Pons (tissue), 1 donor: ENCODE measurements at places on chromosomes 7 and 10.

DNA sequence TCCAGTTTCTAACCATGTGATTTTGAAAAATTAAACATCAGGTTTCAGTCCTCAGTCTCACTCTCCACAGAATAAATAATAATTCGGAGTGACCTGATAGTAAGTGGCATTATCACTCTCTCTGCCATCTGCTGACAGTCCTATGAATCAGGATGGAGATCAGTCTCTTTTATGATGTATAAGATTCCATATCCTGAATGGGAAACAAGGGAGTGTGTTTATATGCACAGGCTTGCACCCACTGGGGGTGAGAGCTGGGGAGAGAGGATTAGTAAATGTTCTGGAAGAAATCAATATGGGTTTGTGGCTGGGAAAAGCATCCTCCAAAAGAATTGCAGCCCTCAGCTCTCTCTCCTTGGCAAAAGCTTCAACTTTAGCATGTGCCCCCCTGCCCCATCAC lies 45.3 kb downstream of the DGKI start:
- DNase-seq = no peak

DNA sequence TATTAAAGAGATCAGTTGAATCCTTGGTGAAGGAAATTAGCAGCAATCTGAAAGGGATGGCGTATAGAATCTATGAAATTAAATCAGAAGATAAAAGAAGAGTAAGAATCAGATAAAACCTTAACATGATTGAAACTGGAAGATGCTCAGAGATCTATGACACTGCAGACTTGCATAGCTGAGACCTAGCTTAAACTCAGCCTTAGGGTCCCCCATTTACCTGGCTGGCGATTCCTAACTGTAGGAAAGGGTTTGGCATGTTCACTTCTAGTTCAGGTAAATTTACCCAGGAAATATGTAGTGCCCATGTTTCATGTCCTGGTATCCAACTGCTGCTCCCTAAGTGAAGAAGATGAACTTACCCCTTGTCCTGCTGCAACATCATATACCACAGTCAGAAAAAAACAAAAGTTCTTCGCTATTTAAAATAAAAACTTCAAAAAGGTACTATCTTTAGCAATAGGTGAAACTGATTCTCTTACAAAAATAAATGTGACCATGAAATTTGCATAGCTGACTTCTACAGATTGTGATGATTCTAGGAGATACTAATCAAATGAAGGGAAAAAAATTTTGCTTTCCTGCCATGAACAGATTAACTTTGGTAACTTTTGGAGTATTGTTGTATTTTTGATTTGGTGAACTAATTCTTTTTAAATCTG lies 47.8 kb upstream of the TMEM243 start:
- no peak for DNase-seq

DNA sequence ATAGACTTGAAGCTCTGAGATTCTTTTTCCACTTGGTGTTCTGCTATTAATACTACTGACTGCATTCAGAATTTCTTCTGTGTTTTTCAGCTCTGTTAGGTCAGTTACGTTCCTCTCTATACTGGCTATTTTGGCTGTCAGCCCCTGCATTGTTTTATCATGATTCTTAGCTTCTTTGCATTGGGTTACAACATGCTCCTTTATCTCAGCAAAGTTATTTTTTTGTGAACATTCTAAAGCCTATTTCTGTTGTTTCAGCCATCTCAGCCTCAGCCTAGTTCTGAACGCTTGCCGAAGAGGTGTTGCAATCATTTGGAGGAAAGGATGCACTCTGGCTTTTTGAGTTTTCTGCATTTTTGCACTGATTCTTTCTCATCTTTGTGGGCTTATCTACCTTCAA lies 201.5 kb upstream of the GNAI1 start:
- DNase-seq = no peak

DNA sequence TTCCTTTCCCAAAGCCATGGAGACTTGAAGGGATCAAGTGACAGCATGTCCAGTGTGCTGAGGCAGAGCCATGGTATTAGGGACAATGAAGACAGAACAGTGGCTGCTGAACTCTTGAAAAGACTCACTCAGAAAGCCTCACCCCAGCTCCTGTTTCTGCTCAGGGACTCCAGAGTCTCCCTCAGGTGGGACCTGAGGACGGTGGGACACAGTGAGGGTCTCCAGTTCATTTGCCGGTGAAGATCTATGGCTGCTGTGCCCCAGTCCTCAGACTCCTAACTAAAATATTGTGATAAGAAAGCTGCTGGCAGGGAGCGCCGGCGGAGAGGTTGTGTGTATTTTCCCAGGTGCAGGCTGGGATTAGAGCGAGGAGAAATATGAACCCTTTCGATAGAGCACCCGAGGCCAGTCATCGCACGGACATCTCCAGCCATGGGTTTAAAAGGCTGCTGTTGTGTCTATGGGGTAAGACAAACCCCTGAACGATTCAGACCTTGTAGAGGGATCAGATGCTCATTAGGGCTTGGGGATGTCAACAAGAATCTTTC lies 57.2 kb downstream of the C7orf25 start:
- DNase-seq = no peak

DNA sequence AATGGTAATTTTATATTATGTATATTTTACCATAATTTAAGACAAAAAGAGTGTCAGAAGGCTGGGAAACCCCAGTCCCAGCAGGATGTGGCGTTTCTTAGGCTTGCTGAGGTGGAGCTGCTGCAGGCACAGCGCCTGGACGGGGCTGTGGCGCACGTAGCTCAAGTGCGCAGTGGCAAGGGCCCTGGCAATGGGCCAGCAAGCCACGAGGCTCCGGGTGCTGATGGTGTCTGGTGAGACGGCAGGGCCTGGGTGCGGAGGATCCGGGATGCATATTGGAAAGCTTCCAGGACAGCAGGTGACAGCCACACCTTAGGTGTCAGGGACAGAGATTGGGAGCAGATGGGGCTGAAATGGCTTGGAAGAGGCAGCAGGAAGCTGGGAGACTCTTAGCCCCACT lies 37.2 kb downstream of the CLEC2L start:
- DNase-seq = no peak

GRCh38 chr7:125934539-125934938 lies 1004.9 kb upstream of the POT1 start:
- no peak for DNase-seq

DNA sequence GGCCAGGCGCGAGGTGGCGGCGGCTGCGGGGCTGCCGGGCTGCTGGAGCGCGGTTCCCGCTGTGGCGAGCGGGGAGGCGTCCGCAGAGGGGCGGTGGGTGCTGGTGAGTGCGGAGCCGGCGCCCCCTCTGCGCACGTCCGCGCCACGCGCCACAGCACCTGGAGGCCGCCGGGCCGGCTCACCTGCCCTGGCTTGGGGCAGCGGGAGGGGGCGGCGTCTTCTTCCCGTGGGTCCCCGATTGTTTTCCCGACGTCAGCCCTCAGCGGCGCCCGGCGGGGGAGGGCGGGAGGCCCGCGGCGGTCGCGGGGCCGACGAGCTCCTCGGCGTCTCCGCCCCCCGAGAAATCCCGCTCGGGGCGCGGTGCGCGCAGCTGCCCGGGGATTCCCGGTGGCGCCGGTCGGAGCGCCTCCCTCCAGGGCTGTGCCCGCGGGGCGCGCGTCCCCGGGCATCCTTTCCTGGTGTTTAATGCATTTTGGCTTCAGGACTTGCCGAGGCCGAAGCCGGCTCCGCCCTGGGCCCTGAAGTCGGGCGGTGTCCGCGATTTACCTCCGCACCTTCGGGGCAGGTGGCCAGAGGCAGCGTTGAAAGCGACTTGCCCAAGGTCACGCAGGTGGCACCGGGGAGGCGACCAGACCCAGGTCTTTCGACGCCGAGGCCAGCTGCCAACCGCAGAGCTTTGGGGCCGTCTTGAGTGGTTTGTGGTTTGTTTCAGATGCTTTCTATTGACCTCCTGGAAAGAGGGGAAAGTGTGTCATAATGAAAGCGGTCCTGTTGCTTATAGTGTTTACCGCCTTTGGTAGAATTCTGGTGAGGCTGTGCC lies 561 bp downstream of the PLEKHA1 start:
- peak; percentile 20 for DNase-seq

GRCh38 chr7:139361523-139361922 lies 1.8 kb downstream of the LUC7L2 start:
- no peak for DNase-seq

DNA sequence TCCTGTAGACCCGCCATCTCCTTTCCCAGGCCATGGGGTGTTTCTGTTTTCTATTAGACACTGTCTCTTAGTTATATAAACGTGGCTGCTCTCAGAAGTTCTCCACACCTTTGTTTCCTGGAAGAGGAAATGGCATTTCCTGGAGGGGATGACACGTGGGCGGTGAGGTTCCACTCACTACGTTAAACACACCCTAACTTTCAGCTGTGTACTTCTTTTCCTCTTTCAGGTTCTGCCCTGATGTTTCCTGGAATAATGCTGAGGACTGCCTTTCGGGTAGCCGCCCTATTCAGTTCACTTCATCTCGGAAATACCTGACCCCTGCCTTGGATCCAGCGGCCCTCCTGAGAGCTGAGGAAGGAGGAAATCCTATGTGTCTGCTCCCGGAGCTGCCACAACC lies 3.4 kb upstream of the PRKCQ start:
- DNase-seq = no peak

GRCh38 chr10:99804471-99804870 lies 22.0 kb downstream of the ABCC2 start:
- no peak for DNase-seq

GRCh38 chr7:155418304-155418703 lies 39.6 kb upstream of the EN2 start:
- DNase-seq = no peak

DNA sequence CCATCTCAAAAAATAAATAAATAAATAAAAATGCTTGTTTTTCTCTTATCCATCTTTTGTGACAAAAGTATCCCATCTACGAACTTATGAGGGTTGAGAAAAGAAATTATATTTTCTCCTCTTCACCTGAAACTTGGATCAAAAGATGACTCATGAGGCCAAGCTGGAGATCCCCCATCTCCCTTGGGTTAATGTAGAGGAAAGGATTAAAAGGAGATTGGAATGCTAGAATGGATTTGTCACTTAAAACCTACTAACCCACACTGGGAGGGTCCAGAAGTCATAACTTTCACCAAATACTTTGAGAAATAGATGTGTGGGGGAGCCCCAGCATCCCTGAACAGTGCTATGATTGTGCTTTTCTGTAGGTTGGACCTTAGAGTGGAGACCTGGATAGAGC lies 46.3 kb upstream of the PIK3CG start:
- DNase-seq = no peak
